ENCODE measurements at places on chromosomes 7 and 10.
A peak's percentile ranks its signal among the peaks of the same experiment; 100 is the strongest.

- DNase-seq, result no peak
These were observed 13.5 kb downstream of the MGAM start for GRCh38 chr7:142009187-142009586.

DNA sequence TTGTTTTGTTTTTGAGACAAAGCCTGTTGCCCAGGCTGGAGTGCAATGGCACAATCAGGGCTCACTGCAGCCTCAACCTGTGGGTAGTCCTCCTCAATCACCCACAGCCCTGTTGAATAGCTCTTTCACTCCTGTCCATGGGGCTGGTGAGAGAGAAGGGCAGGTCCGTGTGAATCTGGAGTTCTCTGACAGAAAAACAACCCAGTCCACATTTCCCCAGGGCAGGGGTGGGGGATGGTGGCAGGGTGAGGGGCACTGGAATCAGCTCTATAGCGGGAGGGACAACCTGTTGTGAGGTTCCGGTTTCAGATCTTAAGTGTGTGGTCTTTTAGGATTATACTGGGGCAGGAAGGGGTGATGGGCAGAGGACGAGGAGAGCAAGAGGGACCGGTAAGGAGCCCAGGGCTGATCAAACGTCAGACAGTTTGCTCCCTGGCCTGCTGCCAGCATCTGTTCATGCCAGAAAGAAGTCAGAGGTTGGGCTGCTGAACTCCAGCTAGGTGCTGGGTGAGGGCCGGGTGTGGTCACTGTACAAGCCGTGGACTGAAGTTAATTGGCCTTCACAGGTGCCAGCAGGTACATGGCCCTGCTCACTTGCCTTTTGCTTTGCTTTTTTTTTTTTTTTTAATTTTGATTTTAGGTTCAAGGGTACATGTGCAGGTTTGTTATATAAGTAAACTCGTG is 33.2 kb upstream of the MKRN1 start:
- DNase-seq, result peak; percentile 80

- no peak for DNase-seq
These were observed 92.7 kb upstream of the GDF10 start for GRCh38 chr10:47207281-47207615.

DNA sequence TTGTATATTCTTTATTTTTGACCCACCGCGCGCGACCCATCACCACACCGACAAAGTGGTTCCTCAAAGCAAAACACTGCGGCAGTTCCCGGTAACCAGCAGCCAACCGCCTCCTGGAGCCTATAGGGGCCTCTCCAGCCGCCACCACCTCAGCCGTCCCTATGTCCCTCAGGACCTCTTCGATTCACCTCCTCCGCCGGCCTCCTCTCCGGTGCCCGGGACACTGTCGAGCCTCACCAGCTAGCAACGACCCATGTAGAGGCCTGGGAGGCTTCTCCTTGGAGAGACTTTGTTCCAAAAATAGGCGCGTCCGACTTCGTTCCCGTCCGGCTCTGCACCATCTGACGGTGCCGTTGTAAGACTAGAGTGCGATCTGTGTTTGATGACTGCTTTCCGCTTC is 158.8 kb downstream of the HGF start:
- no peak for DNase-seq

DNA sequence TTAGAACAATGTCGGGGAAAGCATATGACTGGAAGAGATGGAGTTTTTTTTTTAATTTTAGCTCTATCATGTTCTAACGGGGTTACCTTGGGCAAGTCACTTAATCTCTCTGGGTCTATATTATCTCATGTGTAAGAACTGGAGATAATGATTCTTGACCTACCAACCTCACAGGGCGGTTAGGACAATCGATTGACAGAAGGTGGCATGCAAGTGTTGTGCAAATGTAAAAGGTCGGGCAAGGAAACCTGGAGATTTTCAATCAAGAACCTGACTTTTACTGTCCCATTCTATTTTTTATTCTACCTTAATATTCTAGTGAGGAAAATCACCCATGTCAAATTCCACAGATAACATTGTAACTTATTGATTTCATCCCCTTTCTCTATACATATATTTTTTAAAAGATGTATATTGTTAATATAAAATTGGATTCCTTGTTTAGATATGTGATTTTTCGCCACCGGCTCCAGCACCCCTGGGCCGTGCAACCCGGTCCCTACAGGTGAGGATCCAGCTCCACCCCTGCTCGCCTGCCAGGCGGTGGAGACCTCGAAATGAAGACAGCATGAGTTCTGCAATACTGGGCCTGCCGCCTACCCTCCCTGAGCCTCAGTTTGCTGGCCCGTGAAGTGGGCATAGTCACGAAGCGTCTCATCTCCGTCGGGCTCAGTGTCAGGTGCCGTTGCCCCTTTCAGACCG is 497.6 kb upstream of the PHF14 start:
- no peak for DNase-seq

DNA sequence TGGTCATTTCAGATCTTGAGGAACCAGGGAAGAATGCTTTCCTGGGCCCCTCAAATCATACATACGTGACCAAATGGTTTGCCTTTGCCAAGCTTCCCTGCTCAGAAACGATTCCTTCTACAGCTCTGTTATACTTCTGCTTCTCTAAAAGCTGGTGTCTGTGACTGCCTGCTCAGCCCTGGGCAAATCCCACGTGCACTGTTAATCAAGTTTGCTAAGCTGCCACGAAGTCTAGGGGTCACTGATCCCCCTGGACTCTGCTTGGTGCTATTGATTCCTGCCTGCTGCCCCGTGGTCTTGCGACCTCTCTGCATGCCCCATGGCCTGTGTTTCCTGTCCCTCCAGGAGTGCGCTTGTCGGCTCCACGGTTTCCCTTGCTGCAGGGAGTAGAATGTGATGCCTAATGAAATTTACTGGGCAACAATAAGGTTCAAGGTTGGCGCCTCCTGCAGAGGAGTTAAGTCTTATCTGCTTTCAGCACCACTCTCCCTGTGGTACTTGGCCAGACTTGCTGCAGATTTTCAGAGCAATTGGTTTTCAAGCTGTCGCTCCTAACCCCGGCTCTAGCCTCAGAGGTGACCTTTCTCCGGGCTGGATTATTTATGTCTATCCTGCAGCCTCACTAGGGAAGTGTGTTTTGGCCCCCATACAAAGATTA is 201.6 kb upstream of the FZD8 start:
- no peak for DNase-seq

DNA sequence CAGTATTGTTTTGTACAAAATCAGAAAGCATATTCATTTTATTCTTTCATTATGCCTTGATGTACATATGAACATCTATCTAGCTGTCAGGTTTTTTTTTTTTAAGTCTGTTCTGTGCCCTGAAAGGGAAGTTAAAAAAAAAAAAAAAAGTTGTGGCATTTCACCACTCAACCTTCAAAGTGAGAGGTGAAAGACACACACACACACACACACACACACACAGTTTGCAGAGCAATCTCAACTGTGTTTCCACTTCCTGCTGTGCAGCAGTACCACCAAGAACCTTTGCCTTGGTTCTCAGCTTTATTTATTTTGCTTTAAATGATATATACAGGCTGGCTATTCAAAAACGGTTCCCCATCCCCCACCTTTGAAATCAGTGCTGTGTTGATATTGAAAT is 955.6 kb downstream of the GATA3 start:
- DNase-seq, result no peak

GRCh38 chr10:112475575-112476218 is 28.7 kb downstream of the VTI1A start:
- DNase-seq, result no peak

- no peak for DNase-seq
These were observed 115.2 kb downstream of the HIP1 start for GRCh38 chr7:75623390-75624133.

- DNase-seq, result peak; percentile 82
These were observed 435 bp upstream of the PWWP2B start for GRCh38 chr10:132396494-132397035.

GRCh38 chr7:121244120-121244870 is 84.5 kb upstream of the WNT16 start:
- DNase-seq, result peak; percentile 83

DNA sequence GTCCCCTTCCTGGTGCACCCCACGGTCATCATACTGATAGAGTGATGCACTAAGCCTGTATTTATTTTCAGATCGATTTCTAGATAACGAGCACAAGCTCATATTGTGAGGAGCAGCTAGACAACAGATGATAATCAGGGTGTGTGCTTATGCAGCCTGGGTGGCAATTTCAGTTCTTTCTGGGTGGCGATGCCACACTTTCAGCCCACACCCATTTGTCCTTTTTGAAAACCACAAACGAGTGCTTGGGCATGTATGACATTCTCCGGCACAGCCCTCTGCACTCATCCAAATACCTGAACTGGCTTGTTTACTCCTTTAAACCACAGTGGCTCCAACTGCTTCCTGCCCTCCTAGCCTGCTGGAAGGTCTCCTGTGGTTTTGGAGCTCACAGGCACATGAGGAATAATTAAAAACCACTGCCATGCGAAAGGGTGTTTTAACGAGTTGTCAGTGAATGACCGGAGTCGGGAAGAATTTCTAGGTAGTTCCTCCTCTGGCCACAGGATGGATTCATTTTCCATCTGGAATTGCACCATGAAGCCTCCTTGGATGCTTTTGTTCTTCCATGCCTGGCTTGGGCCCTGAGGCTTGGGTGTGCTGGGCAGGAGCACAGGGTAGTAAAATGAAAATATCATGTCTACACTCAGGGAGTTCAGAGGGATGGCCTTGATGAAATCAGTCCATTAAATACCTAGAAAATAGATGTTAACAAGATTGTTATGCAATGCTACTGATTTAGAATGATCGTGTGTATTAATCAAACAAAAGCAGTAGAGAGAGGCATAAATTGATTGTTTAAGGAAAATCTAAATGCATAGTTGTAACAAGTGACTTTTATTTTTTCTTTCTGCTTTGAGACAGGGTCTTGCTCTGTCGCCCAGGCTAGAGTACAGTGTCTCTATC is 52.4 kb upstream of the ITGB1 start:
- no peak for DNase-seq
